ENCODE measurements at places on chromosomes 6 and 20.

DNA sequence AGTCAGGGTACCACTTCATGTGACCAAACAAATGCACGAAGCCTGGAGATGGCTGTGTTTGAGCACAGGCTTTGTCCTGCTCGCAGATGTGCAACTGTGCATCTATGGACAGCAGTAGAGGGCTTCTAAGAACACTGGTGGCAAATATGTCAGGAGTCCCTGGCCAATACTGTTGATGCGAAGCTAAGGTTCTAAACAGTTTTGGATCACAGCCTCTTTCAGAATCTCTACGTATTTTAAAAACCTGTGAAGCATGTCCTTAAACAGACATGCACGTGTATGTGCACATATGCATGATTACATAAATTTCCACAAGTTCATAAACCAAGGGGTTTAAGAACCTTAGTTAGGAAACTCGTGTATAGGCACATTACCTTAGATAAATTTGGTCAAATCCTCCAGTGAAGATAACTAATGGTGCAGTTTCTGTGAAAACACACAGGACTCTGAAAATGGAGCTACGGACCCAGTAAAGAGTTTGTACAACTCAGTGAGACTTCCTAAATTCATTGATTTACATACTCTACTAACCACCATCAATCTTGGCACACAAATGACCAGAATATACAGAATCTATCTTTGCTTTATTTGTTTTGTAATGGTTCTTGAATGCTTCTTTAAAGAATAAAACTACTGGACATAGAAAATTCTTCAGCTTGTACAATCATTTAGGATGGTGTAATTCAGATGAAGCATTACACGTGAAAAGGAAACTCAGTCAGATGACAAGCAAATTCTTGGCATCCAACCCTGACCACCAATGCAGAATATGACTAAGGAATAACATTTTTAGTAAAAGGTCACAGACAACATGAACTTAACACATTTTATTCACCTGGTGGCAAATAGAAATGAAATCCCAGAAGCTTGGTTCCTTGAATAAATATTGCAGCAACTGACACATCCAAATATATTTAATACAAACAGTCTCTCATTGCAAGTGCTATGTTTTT lies 27.4 kb downstream of the KCNQ5 start:
- DNase-seq: no peak

DNA sequence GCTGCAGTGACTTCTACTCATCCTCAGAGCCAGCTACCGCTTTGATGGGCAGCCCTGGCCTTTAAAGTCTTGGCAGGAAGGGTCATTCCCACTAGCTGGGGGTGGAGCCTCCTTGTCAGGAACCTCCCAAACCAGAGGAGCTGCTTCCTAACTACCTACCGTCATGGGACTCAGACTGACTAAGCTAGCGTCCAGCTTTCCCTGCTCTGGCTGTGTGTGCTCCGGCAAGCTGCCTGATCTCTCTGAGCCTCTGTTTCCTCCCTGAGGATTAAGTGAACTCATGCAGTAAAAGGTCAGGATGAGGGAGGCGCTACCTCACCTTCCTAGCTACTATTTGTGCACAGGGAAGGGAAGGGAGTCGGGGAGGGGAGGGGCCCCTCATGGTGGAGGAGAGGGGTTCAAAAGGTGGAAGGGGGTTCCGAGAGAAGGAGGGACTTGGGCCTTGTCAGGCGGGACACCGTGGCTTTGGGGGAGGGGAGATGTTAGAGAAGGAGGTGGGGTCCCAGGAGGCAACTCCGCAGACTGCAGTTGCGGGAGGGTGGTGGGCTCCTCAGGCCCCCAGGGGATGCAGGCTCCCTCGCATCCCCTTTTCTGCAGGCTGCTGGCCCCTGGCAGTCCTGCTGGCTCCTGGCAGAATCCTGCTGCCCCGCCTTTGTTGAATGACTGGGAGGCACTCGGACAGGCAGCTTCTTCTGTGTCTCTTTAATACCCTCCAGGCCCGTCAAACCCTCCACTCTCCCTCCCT lies 9.8 kb downstream of the DUSP15 start:
- DNase-seq: no peak

DNA sequence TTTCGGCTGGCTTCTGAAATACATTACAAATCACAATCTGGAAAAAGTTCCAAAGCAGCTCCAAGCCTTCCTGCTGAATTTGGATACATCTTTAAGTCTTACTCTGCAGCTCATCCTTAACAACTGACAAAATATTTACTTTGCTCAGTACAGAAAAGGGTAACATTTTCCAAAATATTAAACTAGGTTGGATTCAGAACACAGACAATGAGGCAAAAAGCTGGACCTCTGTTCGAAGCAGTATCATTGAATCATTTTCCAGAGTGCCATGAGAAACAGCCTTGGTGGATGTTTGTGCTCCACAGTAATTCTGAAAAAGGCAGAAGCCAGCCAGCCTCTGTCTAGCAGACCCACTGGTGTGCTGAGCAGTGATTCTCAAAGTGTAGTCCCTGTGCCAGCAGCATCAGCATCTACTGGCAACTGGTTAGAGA lies 162.1 kb downstream of the AIG1 start:
- no peak for DNase-seq

DNA sequence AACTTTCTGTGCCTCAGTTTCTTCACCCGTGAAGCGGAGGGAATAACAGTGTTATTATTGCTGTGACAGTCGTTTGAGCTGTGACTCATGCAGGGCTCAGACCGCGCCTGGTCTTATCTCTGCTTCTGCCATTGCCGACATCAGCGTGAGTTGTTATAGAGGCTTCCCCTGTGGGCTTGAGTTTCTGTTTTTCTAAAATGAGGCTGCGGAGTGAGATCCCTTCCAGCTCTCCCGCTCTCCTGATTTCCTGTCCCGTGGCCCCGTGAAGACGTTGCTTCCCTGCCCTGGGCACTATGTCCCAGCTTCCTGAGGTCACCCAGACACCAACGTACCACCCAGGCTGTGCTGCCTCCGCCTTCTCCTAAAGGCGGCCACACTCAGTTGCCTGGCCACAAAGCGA lies 278.5 kb downstream of the BMP7 start:
- DNase-seq: no peak

- no peak for DNase-seq
Observed at GRCh38 chr6:117483645-117484016, 1.2 kb downstream of the DCBLD1 start.

DNA sequence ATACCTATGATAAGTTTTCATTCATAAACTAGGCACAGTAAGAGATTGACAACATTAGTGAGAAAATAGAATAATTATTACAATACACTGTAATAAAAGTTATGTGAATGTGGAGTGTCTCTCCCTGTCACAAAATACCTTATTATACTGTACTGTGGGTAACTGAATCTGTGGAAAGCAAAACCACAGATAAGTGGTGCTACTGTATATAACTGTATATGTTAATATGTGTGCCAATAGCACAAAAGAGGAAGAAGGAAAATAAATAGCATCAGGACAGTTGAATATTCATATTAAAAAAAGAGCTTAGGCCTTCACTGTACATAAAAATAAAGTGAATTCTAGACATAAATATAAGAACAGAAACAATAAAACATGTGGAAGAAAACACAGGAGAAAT lies 243.5 kb downstream of the CDKAL1 start:
- DNase-seq: no peak

DNA sequence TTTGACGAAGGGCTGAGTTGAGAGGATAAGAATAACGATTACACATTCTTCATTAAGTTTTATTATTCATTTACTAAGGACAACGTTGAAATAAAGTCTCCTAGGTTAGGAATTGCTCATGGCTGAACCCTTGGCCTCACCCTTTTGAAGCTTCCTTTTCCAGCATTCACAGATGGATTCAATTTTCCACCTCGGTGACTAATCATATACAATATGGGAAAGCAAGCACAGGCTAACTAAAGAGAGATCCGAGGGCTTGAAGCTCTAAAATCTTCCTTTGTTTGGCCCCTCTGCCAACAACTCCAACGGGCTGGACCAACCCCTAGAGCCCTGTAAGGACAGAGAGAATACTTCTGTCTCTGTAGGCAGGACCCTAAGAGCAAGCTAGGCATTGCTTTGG lies 159.5 kb downstream of the SOD2 start:
- DNase-seq: no peak

- DNase-seq: no peak
Observed at GRCh38 chr6:39777661-39778060, 14.5 kb upstream of the DAAM2 start.

DNA sequence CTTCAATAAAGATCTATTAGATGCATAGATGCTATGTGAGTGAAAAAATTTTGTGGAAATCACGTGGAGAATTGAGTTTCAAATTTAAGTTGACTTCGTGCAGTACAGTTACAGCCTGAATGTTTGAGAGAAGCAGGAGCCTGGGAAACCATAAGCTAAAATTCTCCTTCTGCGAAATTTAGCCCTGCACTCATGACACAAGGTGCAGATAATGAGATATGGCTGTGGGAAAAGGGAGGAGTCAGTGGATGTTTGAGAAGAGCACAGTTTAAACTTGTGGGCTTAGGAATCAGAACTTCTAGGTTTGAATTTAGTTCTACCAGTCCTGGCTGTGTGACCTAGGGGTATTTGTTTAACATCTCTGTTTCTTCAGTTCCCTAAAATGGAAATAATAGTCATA lies 32.1 kb upstream of the SIRPG start:
- no peak for DNase-seq

- DNase-seq: no peak
Observed at GRCh38 chr6:130190701-130191690, 31.8 kb downstream of the SAMD3 start.

DNA sequence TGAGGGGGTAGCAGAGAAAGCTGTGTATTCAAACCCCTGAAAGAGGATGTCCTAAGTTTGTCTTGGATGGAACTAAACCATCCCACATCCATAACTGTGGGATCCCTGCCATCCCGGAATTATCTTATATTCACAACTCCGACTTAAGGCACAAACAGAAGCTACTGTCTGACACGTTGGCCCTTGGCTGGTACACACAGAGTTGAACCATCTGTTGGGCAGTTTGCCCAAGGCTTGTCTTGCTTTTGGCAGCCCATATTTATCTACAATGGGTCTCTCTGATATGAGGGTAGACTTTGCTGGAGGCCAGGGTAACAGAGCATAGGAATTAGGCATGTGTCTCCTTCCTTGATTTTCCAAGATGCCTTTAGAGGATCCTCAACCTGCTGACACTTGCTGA lies 116.6 kb upstream of the PROKR2 start:
- DNase-seq: no peak
